Endothelial cell of coronary artery (primary cell): ENCODE measurements at places on chromosomes 7 and 10. TPM values are rescaled to one million over a fixed set of nuclear protein-coding genes. Genes with fewer than 3 reads are reported as not detected.

Gene AGAP3
- 50.9 and 52.5 TPM in 2 replicates for total RNA-seq

Gene INA
- 0.18 and 0.19 TPM in 2 replicates for total RNA-seq

Gene PRXL2A
- total RNA-seq: 78.3 and 83.8 TPM in 2 replicates

Gene STK31
- 0.09 and 0.19 TPM in 2 replicates for total RNA-seq

Gene NYAP1
- total RNA-seq: 1.9 and 2.2 TPM in 2 replicates

Gene GJD4
- total RNA-seq: under 0.01 and 0.09 TPM in 2 replicates

Gene GALNT11
- 26.7 and 36.0 TPM in 2 replicates for total RNA-seq
